IMR-90 (cell line): ENCODE measurements at places on chromosomes 1 and 21. TPM values are rescaled to one million over a fixed set of nuclear protein-coding genes. Genes with fewer than 3 reads are reported as not detected.

- no peaks in the 10 kb centered on the region for H3K4me1 ChIP-seq
- no peak for DNase-seq
- H3K27ac ChIP-seq = no peak overlapping the region
- no peaks in the 10 kb centered on the region for H3K36me3 ChIP-seq
- H3K4me3 ChIP-seq = no peak overlapping the region
Observed at GRCh38 chr1:3035563-3036446, 14.5 kb downstream of the ACTRT2 start.

GRCh38 chr1:201988601-201989000 lies 6.2 kb downstream of the RNPEP start:
- H3K27me3 ChIP-seq = no peaks in the 10 kb centered on the region
- H3K36me3 ChIP-seq = peaks cover 32% of the 10 kb centered on the region
- DNase-seq = no peak
- H3K4me3 ChIP-seq = no peak overlapping the region

DNA sequence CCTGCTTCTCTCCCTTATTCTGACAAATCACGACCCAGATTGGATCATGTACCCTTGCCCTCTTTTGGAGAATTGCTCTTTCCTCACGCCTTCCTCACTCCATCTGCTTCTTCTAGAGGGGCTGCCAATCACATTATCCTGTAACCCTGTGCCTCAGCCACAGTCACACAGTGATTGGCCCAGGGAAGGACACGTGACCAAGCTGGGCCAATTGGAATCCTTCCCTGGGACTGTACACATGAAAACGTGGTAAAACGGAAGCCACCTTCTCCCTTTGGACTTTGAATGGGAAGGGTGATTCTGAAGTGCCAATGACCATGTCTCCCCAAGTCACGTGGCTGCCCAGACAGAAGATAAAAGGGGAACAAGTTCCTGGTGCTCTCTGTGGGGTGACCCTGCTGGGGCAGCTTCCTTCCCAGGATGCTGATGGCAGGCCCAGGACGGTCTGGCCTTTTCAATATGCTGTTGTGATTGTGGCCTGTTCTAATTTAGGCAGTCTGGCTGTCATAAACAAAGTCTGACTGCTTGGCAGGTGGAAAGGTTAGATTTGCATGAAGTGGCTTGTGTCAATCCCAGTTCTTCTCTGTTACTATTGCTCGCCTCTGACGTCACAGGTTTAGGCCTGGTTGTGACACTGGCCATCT lies 92.9 kb downstream of the UBIAD1 start:
- no peaks in the 10 kb centered on the region; the same call in 1 of the 2 replicates for H3K27me3 ChIP-seq
- no peak overlapping the region for H3K4me3 ChIP-seq

DNA sequence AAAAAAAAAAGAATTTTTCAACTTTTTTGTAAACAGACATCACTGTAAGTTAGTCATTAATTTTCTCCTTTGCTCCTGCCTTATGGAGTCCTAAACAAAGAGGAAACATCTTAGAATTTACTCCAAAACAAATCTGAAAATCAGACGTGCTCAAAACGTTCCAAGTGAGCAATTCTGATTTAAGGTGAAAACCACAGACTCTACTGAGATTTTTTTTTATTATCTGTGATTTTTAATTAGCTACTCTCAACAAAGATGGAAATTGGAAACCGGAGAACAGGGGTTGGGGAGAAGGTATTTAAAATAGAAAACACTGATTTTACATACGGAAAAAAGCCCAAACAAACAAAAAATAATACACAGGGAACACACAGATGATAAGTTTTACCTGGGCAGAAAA lies 7.8 kb upstream of the CTSK start:
- peaks cover 41% of the 10 kb centered on the region for H3K36me3 ChIP-seq
- H3K4me1 ChIP-seq = 0 out of 2 replicates have a peak, but pooled peaks cover 2% of the 10 kb centered on the region
- no peak overlapping the region for H3K27ac ChIP-seq
- no peak for DNase-seq
- H3K4me3 ChIP-seq = no peak overlapping the region

DNA sequence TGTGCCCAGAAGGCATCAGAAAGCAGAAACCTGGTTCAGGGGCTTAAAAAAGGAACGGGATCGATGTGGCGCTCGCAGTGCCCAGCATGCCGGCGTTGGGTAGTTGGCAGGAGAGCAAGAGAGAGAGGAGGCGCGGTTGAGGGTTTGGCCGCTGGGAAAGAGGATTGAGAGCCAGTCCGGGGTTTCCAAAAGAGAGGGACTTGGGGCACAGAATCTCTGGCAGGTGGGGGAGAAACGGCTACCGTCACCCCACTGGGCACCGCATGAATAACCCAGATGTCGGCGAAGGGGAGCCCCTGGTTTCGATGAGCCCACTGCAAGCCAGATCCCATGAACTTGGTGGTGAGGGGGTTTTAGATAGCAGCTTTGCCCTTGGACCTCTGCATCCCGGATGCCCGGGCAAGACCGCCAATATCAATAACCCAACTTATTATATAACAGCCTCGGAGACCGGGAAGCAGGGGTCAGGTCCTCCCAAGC lies 60.4 kb upstream of the ACOT11 start:
- no peaks in the 10 kb centered on the region for H3K36me3 ChIP-seq
- no peaks in the 10 kb centered on the region; the same call in 1 of the 2 replicates for H3K27me3 ChIP-seq
- H3K4me1 ChIP-seq = peaks cover 14% of the 10 kb centered on the region
- peak overlapping the region; percentile 65 for H3K27ac ChIP-seq
- H3K4me3 ChIP-seq = peak overlapping the region; percentile 9; the same call in 1 of the 2 replicates

The CD52 gene
- not detected in 2 replicates for total RNA-seq

GRCh38 chr1:216560527-216560926 lies 137.3 kb upstream of the USH2A start:
- no peaks in the 10 kb centered on the region for H3K36me3 ChIP-seq
- H3K4me1 ChIP-seq = no peaks in the 10 kb centered on the region; the same call in 1 of the 2 replicates
- H3K27me3 ChIP-seq = no peaks in the 10 kb centered on the region
- no peak for DNase-seq
- H3K4me3 ChIP-seq = no peak overlapping the region
- no peak overlapping the region for H3K27ac ChIP-seq
